IMR-90 (cell line): ENCODE measurements at places on chromosomes 5 and 9. TPM values are rescaled to one million over a fixed set of nuclear protein-coding genes. Genes with fewer than 3 reads are reported as not detected.

The COL23A1 gene
- not detected in 2 replicates for total RNA-seq

The MYOZ3 gene
- total RNA-seq = under 0.01 TPM in 2 replicates

The PHPT1 gene
- total RNA-seq = 70.3 and 79.8 TPM in 2 replicates

The SPATA31E1 gene
- not detected in 2 replicates for total RNA-seq

The HTR1A gene
- not detected in 2 replicates for total RNA-seq

The NMRK1 gene
- 5.7 and 6.7 TPM in 2 replicates for total RNA-seq

DNA sequence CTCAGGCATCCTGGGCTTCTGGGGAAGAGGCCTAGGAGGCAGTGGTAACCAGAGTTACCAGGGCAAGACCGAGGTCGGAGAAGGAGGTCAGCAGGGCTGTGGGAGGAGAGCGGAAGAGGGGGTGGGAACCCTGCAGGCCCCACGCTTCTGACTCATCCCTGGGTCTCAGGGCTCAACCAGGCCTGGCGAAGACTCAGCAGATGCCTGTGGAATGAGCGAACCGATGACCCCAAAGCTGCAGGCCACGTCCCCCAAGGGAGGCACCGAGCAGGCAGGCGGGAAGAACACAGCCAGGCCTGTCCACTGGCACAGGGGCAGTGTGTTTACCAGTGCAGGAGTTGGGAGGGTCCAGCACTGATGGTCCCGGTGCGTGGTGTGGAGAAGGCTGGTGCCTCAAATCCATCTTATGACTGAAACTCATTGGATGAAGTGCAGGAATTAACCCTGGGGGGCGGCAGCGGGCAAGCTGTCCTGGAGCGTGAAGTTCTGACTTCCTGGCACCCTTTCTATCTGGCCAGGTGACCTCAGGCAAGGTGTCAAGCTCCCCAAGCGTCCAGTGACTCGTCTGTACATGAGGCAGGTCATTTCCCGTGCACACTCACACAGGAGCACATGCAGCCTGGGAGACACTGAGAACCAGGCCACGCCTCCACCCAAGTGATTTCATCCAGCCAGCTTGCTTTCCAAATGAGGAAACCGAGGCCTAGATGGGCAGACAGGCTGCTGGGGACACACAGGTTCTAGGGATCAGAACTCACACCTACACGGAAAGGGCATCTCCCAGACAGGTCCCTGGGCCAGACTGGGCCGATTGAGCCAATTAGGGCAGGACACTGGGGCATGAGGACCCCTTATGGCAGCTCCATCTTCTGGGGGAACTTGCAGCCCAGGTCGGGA lies 69.1 kb downstream of the ADAMTS2 start:
- no peaks in the 10 kb centered on the region for H3K27me3 ChIP-seq
- H3K4me3 ChIP-seq = no peak overlapping the region
- peak overlapping the region; percentile 97 for H3K27ac ChIP-seq
- H3K36me3 ChIP-seq = peaks cover 6% of the 10 kb centered on the region; the same call in 1 of the 2 replicates
- peak; percentile 98 for DNase-seq
- H3K4me1 ChIP-seq = peaks cover 51% of the 10 kb centered on the region

DNA sequence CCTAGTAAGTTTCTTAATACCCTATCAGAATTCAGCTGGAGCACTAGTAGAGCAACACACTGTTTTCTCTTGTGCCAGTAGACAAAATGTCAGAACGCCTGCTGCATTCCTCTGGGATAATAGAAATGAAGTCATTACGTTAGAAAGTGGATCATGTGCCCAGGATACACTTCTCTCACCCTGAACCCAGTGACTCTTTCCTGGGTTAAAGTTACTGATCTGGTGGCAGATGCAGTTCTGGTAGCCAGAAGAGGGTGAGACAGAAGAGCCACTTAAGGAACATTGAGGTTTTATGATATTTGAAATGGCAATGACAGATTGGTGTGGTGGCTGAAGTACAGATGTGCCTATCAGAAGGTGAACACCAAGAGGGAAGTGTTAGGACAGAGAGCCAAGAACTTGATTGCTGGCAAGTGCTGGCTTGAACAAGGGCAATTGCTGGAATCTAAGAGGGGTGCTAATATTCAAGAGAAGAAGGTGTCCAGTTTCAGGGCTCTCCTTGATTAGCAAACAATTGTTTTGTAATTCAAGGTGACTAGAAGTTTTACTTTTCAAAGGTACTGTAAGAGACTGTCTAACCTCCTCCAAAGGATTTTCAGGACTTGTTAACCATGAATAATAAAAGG lies 93.7 kb upstream of the ERBIN start:
- no peaks in the 10 kb centered on the region for H3K36me3 ChIP-seq
- H3K27ac ChIP-seq = no peak overlapping the region
- no peak for DNase-seq
- H3K4me3 ChIP-seq = no peak overlapping the region
- no peaks in the 10 kb centered on the region for H3K27me3 ChIP-seq

DNA sequence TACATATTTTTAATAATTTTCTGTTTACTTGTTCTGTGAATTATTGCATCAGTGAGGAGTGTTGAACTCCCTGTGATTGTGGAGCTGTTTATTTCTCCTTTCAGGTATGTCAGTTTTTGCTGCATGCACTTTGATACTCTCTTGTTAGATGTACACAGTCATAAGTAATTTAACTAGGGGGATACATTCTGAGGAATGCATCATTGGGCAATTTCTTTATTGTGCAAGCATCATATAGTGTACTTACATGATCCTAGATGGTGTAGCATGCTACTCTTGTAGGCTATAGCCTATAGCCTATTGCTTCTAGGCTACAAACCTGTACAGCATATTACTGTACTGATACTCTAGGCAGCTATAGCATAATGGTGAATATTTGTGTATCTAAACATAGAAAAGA lies 9.5 kb downstream of the DENND4C start:
- peaks cover 7% of the 10 kb centered on the region; the same call in 1 of the 2 replicates for H3K36me3 ChIP-seq
- H3K27ac ChIP-seq = no peak overlapping the region
- no peaks in the 10 kb centered on the region for H3K4me1 ChIP-seq
- no peaks in the 10 kb centered on the region for H3K27me3 ChIP-seq

GRCh38 chr9:118701985-118702384 lies 667.2 kb downstream of the BRINP1 start:
- no peaks in the 10 kb centered on the region for H3K36me3 ChIP-seq
- no peaks in the 10 kb centered on the region for H3K4me1 ChIP-seq
- DNase-seq = no peak
- H3K27me3 ChIP-seq = no peaks in the 10 kb centered on the region

- H3K4me1 ChIP-seq = no peaks in the 10 kb centered on the region
- DNase-seq = no peak
- no peaks in the 10 kb centered on the region for H3K36me3 ChIP-seq
- no peak overlapping the region for H3K27ac ChIP-seq
- H3K4me3 ChIP-seq = no peak overlapping the region
- H3K27me3 ChIP-seq = no peaks in the 10 kb centered on the region
These were observed 106.4 kb downstream of the CACNA1B start for GRCh38 chr9:137984005-137984404.

GRCh38 chr5:173010547-173011464 lies 27.2 kb downstream of the ATP6V0E1 start:
- peaks cover 1% of the 10 kb centered on the region; the same call in 1 of the 2 replicates for H3K36me3 ChIP-seq
- peak overlapping the region; percentile 24; the same call in 1 of the 2 replicates for H3K27ac ChIP-seq
- H3K4me1 ChIP-seq = peaks cover 17% of the 10 kb centered on the region
- H3K27me3 ChIP-seq = no peaks in the 10 kb centered on the region
- DNase-seq = peak; percentile 32

- H3K36me3 ChIP-seq = no peaks in the 10 kb centered on the region
- H3K27ac ChIP-seq = no peak overlapping the region
- H3K4me3 ChIP-seq = no peak overlapping the region
These were observed 8.2 kb upstream of the CD180 start for GRCh38 chr5:67204821-67205220.

- no peak overlapping the region for H3K4me3 ChIP-seq
- peak; percentile 40 for DNase-seq
- peaks cover 7% of the 10 kb centered on the region; the same call in 1 of the 2 replicates for H3K4me1 ChIP-seq
- H3K36me3 ChIP-seq = no peaks in the 10 kb centered on the region
- H3K27ac ChIP-seq = peak overlapping the region; percentile 56; the same call in 1 of the 2 replicates
- H3K27me3 ChIP-seq = peaks cover 6% of the 10 kb centered on the region
These were observed 18.5 kb upstream of the GAS1 start for GRCh38 chr9:86965636-86966395.

- H3K27me3 ChIP-seq = peaks cover 12% of the 10 kb centered on the region
- no peak overlapping the region for H3K4me3 ChIP-seq
- H3K36me3 ChIP-seq = no peaks in the 10 kb centered on the region
These were observed 74.7 kb downstream of the PTTG1 start for GRCh38 chr5:160496334-160496733.
